ENCODE measurements at places on chromosomes 12 and 14.

GRCh38 chr12:107477018-107477417, 208.6 kb upstream of the PWP1 start:
- DNase-seq: no peak

- DNase-seq: no peak
Measured at GRCh38 chr14:71741241-71741640, 191.0 kb upstream of the RGS6 start.

DNA sequence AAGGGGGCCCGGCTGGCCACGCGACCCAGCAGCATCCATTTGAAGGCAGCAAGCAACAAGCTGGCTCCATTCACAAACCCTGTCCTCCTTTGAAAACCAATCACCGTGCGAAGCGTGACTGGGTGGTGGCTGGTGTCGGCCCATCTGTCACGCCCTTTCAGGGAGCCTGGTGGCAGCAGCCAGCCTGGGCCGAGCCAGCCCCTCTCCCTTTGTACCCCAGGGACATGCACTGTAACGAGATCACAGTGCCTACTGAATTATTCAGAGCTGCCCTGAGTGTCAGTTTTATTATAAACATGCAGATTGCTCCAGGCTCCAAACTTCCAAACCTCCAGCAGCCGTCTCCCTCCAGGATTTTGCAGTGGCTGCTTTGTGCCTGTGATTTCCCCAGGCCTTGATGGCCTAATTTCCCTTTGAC, 22.3 kb upstream of the CTDSP2 start:
- DNase-seq: no peak

DNA sequence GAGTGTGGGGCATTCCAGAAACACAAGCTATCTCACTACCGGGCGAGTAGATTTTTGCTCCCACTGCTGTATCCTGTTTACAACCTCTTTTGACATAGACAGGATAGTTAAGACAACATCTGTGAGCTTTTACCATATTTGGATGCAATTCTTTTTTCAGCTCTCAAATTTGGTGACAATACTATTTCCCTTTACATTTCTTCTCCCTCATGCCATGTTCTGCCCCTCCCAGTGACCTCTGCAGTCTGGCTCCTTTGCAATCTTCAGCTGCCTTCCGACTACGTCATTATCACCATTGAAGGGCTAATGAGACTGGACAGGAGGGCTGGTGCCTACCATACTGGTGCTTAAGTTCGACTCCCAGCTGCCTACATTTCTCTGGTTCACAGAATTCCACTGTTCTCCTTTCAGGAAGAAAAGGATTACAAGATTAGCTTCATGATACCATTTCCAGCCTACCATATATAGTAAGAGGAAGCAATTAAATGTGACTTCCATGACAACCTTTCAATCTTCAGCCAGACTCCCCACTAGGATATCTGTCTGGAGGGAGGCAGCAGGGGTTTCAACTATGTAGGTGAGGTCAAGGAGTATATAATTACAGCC, 251.6 kb downstream of the PHLDA1 start:
- DNase-seq: no peak

GRCh38 chr12:62248873-62249272, 11.3 kb upstream of the USP15 start:
- no peak for DNase-seq

GRCh38 chr12:115232455-115233156, 548.6 kb upstream of the TBX3 start:
- DNase-seq: no peak

DNA sequence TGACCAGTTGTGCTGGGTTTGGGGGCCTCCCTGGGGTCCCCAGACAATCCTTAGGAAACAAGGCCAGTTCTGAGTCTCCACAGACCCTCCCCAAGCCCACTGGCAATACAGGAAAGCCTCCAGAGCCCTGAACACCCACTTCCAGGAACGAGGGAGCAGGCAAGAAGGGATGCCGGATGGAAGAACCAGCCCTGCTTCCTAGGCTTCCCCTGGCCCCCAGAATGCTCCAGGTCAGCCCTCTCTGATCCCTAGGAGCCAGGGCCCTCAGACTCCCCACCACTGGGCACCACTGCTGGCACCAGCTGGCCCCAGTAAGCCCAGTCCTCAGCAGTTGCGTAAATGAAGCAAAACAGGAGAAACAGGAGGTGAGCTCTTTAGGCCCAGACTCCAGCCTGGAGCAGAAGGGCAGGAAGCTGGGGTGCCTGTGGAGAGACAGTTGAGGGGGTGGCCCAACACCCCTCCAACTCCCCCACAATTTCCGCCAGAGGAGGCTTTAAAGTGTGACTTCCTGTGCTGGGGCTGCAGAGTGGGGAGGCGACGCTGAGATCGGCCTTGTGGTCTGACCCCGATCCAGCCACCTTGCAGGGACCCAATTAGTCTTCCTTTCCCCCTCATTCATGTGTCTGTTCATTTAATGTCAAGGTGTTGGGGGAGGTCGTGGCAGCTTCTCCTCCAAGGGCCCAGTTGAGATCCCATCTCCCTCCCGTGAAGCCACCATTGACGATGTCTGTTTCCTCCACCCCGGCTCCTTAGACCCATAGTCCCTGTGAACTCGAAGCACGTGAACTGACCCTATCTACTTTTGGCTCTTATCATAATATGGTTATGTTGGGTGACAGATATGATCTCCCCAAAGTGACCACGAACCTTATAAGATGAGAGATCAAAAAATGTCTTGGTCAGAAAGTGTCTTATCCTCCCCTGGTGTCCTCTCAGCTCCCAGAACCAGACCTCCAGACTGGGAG, 4.7 kb downstream of the TNFRSF1A start:
- no peak for DNase-seq
